ENCODE measurements at places on chromosomes 5 and 9. TPM values are rescaled to one million over a fixed set of nuclear protein-coding genes. Genes with fewer than 3 reads are reported as not detected.

Gene IL5
- not detected for total RNA-seq

DNA sequence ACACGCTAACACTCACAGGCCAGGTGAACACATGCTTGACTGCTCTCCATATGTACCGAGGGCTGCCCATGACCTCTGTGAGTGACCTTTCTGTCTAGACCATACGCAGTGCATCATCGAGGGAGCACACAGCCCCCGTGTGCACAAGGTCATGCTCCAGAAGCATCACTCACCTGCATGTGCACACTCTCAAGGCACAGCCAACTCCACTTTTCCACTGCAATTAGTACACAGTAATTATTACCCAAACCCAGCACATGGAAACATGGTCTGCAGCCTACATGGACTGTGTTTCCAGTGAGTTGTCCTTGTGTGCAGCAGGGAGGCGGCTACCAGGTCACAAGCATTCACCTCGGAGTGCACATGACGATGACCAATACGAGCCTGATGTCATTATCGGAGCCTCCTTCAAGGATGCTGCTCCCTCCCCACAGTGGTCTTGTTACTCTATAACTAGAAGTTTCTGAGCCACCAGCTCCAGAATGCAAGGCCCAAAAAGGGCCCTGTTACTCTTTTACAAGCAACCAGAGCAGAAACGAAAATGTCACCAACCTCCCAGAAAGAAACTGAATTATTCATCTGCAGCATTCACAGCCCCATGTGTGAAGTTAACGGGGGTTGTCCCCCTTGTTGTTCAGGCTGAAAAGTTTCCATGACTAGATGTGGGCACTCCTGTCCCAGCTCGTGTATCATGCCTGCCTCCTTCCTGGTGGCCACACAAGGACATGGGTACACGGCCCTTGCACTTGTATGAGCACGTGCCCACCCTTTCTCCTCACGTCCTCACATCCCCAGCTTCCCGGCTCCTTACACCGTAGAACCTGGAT is 31.2 kb downstream of the SEMA4D start:
- DNase-seq: peak; percentile 18

Gene SOX30
- not detected for total RNA-seq

- no peak for DNase-seq
These were observed 20.4 kb upstream of the IER5L start for GRCh38 chr9:129198319-129199043.

GRCh38 chr9:495739-496138 is 281.1 kb downstream of the DOCK8 start:
- DNase-seq: no peak

GRCh38 chr9:108746864-108747263 is 108.9 kb downstream of the ACTL7B start:
- no peak for DNase-seq

GRCh38 chr5:175895686-175896102 is 24.3 kb downstream of the CPLX2 start:
- no peak for DNase-seq

DNA sequence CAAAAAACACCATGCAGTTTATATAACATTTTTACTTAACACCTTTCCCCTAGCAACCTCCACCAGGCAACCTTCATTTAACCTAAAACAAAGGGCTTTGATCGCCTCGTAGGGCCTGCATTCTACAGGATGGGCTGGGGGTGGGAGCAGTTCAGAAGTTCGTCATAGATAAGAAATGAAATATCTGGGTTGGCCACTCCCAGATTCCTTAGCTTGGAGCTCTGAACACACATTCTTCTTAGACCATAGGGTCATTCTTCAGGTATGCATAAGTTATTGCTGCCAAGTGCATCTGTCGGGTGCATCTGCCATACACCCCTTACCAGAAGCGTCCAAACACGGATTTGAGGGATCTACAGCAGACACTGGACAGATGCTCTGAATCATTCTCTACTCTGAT is 4.3 kb upstream of the SLC22A5 start:
- DNase-seq: no peak

- DNase-seq: no peak
These were observed 18.4 kb upstream of the IL17B start for GRCh38 chr5:149397530-149397929.

Gene C9orf153
- 1.2 TPM for total RNA-seq

Measured in omental fat pad (tissue), 4 donors.